ENCODE measurements at places on chromosomes 11 and 22.
A peak's percentile ranks its signal among the peaks of the same experiment; 100 is the strongest.

DNA sequence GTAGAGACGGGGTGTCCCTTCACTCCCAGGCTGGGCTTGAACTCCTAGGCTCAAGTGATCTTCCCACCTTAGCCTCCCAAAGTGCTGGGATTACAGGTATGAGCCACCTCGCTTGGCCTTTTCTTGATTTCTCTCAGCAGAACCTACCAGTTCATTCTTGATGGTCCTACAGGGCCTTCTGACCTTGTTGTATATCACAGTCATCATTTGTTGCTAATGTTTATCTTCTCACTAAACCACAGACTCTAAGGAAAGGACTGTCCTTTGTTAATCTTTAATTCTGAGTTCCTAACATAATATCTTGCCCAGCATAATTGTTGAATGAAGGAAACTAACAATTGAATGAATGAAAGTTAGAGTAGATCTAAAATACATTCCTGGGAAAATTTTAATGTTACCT lies 22.0 kb upstream of the ZC3H12C start:
- no peak for DNase-seq

DNA sequence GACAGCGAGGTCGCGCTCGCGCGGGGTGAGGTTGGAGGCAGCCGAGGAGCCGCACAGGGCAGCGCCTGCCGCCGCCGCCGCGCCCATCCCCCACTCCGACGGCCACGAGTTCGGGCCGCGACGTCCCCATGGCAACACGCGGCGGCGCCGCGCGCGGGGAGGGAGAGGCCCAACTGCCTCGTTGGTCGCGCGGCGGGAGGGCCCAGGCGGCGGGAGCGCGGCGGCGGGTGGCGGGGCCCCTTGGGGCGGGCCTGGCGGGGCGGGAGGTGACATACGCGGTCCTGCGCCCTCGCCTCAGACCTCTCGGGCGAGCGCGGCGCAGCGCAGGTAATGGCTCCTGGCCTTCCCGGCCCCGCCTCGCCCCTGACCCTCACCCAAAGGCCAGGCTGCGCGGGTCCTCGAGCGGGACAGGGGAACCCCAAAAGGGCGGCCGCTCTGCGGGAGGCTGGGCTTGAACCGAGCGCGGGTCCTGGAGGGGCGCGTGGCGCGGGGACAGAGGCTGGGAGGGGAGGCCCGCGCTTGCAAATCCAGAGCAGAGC lies at the start of gene DEUP1:
DEUP1 (plus strand) TSS at position 297 of the 539 bp plus-strand sequence. CDS start 1,518 bp downstream, outside the sequence.
- DNase-seq: peak; percentile 45

GRCh38 chr11:94325681-94326080 lies 21.3 kb downstream of the IZUMO1R start:
- DNase-seq: peak; percentile 65

- no peak for DNase-seq
Measured at GRCh38 chr11:62538470-62539237, 8.0 kb downstream of the AHNAK start.

DNA sequence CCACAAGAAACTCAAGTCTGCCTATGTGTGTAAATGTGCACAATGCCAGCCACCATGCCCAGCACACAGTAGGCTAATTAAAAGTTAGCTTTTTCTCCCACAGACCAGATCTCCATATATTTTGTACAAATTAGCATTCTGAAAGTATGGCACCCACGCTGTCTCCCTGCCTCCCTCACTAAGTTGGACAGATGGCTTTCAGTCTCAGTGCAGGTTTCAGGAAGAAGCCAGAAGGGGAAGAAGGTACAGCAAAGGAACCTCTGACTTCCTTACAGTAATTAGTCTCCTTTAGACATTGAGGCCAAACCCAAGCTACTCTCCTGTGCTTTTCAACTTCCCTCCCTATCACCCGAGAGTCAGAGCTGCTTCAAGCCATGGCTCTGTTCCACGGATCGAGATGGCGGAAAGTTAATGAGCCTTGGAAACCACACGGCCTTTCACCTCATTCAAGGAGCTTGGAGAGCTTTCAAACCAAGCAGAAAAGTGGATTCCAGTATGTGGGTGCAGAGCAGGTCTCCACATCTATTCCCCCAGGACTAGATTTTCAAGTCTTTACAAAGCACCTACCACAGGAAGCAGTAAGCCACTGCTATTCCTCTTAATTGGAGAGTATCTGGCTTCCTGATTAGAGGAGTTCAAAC lies 221.1 kb upstream of the NARS2 start:
- no peak for DNase-seq

DNA sequence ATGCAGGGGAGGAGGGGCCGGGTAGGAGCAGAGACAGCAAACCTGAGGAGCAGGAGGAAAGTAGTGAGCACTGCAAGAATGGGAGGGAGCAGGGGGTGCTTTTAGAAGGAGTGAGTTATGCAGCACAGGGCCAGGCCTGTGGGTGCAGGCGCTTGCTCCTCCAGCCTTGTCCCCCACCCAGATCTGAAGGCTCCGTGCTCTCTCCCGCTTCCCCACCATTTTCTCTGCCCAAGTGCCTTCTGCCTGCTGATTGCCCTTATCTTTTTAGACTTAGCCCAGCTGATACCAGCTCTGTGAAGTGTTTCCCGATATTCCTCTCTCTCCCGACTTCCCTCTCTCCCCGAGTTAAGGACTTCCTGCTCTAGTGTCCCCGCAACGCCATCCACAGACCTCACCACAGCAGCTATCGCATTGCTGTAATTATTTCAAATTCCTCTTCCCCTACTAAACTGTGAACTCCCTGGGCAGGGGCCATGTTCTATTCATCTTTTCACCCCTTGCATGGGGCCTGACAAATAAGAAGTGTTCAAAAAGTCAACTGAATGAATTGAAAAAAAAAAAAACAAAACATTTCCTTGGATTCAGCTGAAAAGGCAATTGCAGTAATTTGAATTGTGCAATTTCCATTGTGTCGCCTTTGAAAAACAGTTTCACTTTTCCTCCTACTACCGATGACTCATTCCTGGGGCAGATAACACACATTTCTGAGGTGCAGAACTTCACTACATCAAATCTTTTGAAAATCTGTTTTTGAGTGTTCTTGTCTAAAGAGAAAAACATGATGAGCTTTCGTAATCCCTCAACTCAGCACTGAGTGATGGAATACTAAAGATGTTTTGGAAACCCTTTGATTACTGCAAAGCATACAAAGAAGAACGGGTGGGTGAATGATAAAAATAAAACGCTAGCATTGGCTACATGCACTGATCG lies 69.7 kb upstream of the BMAL1 start:
- DNase-seq: peak; percentile 34

DNA sequence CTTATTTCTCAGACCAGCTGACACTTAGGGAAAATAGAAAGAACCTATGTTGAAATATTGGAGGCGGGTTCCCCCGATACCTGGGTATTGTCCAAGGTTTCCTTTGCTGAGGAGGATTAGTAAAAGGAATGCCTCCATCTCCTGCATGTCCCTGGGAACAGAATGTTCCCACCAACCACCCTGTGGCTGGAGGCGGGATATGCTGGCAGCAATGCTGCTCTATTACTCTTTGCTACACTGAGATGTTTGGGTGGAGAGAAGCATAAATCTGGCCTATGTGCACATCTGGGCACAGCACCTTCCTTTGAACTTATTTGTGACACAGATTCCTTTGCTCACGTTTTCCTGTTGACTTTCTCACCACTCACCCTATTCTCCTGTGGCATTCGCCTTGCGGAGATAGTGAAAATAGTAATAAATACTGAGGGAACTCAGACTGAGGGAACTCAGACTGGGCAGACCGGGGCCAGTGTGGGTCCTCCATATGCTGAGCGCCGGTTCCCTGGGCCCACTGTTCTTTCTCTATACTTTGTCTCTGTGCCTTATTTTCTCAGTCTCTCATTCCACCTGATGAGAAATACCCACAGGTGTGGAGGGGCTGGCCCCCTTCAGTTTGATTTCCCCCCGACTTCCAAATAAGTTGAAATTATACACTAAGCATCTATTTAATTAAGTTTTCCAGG lies 32.1 kb downstream of the IGLL1 start:
- DNase-seq: no peak

DNA sequence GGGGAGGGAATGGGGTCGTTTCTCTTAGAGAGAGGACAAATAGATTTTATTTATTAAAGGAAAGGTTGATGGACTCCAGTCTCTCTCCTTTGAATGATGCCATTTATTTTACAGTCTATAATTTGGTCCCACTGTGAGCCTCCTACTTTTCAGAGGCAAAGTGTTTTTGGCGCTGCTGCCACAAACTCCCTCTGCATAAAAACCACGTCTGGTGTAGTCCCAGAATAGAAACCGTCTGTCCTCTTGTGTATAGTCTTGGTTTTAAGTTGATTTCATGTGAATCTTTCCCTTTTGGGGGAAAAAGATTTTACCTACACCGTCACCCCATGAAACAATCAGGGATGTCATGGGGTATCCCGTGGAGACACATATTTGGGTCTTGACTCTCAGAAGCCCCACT lies 143.6 kb upstream of the SEZ6L start:
- no peak for DNase-seq

DNA sequence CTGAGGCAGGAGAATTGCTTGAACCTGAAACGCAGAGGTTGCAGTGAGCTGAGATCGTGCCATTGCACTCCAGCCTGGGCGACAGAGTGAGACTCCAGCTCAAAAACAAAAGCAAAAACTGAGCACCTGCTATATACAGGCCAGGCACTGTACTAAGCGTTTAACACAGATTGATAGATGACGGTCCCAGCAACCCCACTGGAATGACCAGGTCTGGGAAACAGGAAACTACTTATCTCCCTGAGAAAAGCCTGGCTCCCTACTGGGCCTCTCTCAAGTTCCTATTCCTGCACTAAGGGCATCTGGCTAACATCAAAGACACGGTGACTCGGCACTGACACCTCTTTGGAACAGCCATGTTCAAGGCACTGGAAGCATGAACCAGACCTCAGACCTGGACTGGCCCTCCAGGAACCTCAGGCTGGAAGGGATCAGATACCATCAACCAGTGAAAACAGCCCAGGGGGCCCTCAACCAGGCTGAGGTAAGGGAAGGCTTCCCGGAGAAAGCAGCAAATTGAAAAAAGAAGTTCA lies 16.6 kb downstream of the ARAP1 start:
- no peak for DNase-seq

DNA sequence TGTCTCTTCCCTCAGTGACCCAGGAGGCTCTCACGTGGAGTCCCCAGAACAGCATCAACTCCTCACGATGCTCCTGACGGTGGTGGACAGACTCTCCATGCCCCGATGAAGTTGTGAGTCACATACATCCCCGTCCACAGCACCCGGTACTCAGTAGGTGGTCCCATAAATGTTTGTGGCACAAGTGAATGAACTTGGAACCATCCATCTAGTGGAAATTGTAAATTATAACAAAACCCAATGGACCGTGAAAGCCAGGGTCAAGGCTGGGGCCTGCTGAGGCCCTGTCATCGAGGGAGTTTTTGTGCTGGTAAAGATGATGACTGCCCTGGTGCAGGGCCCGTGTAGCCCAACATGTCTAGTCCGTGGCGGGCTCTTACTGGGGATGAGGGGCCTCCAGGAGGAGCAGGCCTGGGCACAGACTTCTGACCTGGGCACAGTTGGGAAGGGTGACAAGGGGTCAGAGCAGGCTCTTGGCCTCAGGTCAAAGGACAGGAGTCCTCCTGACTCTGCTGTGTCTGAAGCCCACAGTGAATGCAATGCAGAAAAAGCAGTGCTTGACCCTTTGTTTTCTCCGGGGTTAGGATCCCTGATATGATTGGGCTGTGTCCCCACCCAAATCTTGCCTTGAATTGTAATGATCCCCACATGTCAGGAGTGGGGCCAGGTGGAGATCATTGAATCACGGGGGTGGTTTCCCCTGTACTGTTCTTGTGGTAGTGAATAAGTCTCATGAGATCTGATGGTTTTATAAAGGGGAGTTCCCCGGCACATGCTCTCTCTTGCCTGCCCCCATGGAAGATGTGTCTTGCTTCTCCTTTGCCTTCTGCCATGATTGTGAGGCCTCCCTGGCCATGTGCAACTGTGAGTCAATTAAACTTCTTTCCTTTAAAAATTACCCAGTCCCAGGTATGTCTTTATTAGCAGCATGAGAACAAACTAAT lies 20.0 kb upstream of the SMIM38 start:
- DNase-seq: peak; percentile 30

DNA sequence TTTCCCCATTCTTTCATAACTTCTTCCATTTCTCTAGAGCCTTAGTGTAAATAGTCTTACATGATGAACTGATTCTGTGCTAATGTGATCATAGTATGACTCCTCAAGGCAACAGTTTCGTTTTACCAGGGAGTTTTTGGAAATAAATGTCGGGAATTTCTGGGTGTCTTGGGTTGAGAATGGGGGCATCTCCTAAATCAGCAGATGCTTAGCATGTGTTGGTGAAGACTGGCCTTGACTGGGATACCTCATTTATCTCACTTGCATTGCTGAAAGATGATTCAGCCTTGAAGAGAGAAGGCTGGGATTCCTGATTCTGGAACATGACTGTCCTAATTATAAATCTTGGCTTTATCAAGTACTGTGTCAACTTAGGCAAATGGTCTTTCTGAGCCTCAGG lies 115.7 kb upstream of the C11orf87 start:
- no peak for DNase-seq

DNA sequence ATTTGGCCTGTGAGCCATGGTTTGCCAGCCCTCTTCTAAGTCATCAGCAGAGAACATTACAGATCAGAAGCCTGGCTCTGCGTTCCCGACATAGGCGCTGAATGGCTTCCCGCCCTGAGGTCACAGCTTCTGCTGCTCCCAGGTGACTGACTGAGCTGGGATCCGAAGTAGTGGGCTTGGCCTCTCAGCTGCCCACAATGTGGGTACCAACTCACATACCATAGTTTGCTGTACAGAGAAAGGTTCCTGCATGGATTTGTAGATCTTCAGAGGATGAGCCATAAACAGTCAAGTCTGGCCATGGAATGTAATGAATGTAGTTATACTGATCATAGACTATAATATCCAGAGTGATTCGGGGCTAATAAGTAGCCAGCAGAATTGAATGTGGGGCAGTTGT lies 42.6 kb downstream of the TEAD1 start:
- no peak for DNase-seq

DNA sequence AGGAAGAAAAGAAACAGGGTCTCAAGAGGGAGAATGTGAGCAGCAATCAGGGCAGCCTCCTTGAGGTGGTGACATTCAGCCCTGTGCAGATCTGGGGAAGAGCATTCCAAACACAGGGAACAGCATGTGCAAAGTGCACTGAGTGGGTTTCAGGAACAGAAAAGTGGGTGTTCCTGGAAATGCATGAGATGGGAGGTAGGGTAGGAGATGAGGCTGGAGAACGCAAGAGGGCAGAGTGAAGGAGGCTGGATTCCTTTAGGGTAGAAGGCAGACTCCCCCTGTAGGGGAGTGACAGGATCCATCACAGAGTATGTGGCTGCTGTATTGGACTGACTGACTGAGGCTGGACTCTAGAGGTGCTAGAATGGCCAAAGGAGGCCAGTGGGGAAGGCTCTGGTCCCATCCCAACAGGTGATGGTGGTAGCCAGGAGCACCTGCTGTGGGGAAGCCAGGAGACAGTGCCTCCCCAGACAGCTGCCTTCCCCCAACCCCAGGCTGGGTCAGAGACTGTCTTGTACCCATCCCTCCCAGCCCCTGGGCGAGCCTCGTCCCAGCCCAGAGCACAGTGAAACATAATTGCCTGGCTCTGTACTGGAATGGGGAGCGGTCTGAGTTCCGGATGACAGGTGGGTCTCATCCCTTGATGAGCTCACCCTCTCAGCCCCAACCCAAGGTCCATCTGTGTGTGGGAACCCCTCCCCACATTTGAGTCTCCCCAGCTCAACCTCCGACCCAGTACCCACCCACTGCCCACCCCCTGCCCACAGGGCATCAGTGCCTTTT lies 419.4 kb downstream of the MN1 start:
- DNase-seq: no peak

GRCh38 chr22:23534851-23535717 lies 45.0 kb downstream of the IGLL1 start:
- DNase-seq: no peak
